ENCODE measurements at places on chromosomes 2 and 18.

DNA sequence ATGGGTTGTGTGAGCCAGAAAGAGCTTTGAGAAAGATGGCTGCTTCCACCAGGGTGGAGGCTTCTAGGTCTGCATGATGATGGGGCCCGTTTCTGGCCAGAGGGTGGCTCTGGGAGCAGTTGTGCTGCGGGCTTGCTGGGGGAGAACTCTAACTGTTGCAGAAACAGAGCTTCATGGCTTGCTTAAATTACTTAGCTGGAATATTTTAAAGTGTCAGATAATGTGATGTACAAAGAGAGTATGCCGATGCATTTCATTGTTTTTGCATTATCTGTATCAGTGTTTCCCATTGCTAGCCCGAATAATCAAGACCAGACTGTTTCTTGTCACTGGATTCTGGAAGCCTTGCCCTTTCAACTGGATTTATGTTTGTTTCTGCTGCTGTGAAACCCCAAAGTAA lies 6.3 kb upstream of the DRC1 start:
- no peaks in the 10 kb centered on the region for H3K36me3 ChIP-seq
- no peak for DNase-seq
- H3K27ac ChIP-seq: no peak overlapping the region
- H3K4me1 ChIP-seq: peaks cover 9% of the 10 kb centered on the region
- H3K27me3 ChIP-seq: no peaks in the 10 kb centered on the region
- H3K4me3 ChIP-seq: no peak overlapping the region

- no peak for DNase-seq
- H3K27ac ChIP-seq: no peak overlapping the region
- H3K4me1 ChIP-seq: no peaks in the 10 kb centered on the region
- H3K4me3 ChIP-seq: no peak overlapping the region
- H3K36me3 ChIP-seq: no peaks in the 10 kb centered on the region
Measured at GRCh38 chr2:238774071-238774470, 73.8 kb upstream of the TWIST2 start.

GRCh38 chr2:221064880-221065279 lies 507.2 kb downstream of the EPHA4 start:
- no peak for DNase-seq
- no peak overlapping the region for H3K27ac ChIP-seq
- H3K36me3 ChIP-seq: no peaks in the 10 kb centered on the region
- no peak overlapping the region for H3K4me3 ChIP-seq
- H3K27me3 ChIP-seq: no peaks in the 10 kb centered on the region

- no peaks in the 10 kb centered on the region for H3K27me3 ChIP-seq
- no peak for DNase-seq
- no peak overlapping the region for H3K27ac ChIP-seq
- no peaks in the 10 kb centered on the region for H3K36me3 ChIP-seq
- no peak overlapping the region for H3K4me3 ChIP-seq
Measured at GRCh38 chr2:84678214-84678613, 161.9 kb downstream of the DNAH6 start.

- peaks cover 9% of the 10 kb centered on the region for H3K27me3 ChIP-seq
- peak overlapping the region; percentile 12 for H3K27ac ChIP-seq
- peak; percentile 84 for DNase-seq
- H3K36me3 ChIP-seq: no peaks in the 10 kb centered on the region
- peak overlapping the region; percentile 77 for H3K4me3 ChIP-seq
Measured at GRCh38 chr2:184597571-184597991, 748 bp upstream of the ZNF804A start.
